ENCODE measurements at places on chromosomes 1 and 21.

- no peak for DNase-seq
These were observed 524.2 kb downstream of the KIF26B start for GRCh38 chr1:245678860-245679411.

DNA sequence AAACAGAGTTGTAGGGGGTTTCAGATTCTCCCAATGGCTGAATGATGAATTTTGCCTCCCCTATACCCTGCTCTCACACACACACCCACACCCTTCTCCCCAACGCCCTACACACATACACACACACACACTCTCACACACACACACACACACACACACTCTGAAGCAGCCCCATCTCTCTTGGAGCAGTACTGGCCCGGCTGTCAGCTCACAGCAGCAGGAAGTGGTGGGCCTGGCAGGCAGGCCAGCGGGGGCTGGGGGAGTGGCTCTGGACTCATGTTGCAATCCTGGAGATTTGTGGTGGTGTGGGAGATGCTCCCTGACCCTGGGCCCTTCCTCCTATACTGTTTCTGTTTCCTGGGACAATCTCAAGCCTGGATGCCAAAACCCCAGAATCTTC, 2.2 kb downstream of the IKBKE start:
- DNase-seq: no peak

GRCh38 chr1:32806910-32807523, 10.1 kb downstream of the YARS1 start:
- no peak for DNase-seq

DNA sequence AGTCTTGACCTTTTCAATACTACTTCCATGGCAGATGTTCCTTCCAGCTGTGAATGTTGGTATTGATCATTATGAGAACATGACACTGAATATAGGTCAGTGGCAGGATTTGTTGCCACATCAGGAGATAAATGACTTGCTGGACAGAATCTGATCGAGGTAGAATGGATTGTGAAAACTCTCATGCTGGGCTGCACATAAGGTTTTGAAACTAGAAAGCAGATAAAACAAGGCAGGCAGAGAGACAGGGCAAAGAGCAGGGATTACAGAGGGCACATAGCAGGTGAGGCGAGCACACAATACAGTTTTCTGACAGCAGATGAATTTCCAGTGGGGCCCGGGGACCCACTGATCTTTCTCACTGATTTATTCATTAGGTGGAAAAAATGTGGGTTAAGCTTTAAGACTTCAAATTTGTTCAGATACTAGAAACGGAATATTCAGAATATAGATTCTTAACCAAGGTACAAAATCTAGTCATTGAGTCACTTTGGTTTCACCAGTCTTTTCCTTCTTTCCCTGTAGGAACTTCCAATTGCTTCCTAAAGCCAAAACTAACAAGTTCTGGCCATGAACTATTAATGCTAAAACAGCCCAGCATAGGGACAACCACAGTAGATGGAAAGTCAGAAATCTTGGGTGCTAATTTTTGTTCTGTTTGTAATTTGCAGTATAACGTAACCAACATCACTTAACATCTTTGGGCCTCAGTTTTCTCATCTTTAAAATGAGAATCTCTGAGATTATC, 296.0 kb upstream of the PTBP2 start:
- DNase-seq: no peak

DNA sequence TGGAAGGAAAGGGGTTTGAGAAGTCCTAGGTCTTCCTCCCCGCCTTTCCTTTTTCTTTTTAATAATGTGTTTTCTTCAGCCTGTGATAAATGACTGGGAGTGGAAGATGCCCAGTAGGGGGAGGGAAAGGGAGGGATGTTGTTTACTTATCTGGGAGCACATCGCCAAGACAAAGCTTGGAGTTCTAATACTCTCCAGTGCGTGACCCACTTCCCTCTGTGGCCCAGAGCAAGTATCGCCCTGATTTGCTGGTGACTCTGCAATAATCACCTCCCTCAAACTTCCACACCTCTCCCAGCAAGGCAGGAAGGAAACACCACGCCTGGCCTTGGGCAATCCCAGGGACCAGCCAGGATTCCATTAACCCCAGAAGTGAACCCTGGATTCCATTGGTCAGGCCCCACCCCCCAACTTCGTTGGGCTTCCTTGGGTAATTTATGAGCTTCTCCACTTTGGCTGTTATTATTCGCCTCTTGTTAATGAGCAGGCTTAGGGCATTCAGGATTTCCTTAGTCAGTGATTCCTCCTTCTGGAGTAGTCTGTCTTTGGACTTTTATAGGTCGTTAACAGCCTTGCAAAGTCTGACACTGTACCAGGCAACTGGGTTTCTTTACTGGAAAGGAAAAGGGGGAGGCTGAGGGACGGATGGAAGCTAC, 24.3 kb upstream of the GRHL3 start:
- no peak for DNase-seq

GRCh38 chr1:212686591-212686990, 13.0 kb downstream of the BATF3 start:
- no peak for DNase-seq

DNA sequence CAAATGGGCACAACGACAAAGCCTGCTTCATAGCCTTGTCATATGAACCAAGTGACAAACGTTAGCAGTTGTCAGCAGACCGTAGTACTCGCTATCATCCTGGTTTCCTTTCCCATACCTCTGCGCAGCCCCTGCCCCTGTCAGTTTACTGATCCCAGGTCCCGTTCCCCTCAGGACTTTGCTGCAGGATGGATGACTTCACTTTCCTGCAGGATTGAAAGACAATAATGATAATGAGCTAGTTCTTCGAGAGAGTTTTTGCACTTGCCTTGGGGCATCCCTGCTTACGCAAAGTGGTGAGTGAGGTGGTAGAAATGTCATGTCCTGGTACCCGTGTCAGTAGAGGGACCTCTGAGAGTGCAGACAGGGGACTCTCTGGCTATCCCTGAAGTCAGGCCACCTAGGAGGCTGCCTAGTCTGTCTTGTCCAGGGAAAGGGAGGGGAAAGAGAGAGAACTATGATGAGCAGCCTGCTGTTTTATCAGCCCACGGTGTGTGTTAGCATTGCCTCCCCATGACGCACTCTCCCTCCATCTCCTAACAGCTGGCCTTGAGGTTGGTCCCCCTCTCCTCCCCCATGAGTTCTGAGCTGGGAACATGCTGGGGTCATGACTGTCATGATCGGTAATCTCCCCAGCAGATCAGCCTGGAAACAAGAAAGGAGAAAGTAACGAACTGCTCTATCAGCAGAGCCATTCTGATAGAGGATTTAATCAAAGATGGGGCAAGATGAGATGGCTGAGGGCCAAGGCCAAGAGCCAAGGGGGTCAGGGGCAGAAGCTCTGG, 53.7 kb downstream of the ELK4 start:
- no peak for DNase-seq

GRCh38 chr1:23394684-23395083, 25.0 kb upstream of the ZNF436 start:
- DNase-seq: no peak

GRCh38 chr21:26840912-26841311, 4.3 kb downstream of the ADAMTS1 start:
- DNase-seq: no peak

- no peak for DNase-seq
These were observed 7.5 kb downstream of the MINDY1 start for GRCh38 chr1:150999051-150999674.

All from CD4-positive, alpha-beta T cell (primary cell).